Spleen (tissue), 13 donors: ENCODE measurements at places on chromosomes 11 and 22. TPM values are rescaled to one million over a fixed set of nuclear protein-coding genes. Genes with fewer than 3 reads are reported as not detected.

Gene RAB38
- polyA plus RNA-seq: 0.73 TPM

DNA sequence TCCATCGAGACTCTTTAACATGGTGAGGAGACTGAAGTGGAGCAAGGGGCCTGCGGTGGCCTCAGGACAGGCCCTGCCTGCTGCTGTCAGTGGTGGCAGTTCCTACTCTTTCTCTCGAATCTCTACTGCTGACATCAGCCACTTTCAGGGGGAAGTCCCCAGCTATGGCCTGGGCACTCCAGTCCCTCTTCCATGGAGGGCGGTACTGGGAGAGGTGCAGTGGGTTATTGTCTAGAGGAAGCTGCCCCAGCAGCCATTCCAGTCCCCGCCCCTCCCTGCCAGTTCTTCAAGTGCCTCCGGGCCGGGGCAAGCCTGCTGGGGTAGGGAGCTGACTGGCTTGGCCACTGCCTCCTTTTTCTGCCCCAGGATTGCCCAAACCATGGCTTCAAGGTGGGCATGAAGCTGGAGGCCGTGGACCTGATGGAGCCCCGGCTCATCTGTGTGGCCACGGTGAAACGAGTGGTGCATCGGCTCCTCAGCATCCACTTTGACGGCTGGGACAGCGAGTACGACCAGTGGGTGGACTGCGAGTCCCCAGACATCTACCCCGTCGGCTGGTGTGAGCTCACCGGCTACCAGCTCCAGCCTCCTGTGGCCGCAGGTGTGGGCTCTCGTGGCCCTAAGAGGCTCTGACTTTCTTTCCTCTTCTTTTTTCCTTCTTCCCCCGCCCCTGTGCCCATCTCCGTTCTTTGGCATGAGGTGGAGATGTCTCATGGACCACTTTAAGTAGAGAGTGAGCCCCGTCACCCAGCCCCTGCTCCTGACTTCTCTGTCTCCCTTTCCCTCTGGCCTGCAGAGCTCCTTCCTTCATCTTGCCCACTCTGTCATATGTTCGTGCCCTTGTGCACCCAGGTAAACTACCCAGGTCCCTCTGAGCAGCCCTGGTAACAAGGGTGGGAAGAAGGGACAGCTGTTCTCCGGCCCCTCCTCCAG lies 13.7 kb downstream of the CHADL start:
- no peak for DNase-seq

Gene ADM
- polyA plus RNA-seq: 7.8 TPM

Gene SYT8
- 0.83 TPM for polyA plus RNA-seq

Gene DEUP1
- not detected for polyA plus RNA-seq

Gene NRGN
- 24.2 TPM for polyA plus RNA-seq

Gene TRIM49
- not detected for polyA plus RNA-seq

- DNase-seq: no peak
Observed at GRCh38 chr11:86292912-86293616, 9.0 kb upstream of the HIKESHI start.
